ENCODE measurements at places on chromosomes 7 and 10.

DNA sequence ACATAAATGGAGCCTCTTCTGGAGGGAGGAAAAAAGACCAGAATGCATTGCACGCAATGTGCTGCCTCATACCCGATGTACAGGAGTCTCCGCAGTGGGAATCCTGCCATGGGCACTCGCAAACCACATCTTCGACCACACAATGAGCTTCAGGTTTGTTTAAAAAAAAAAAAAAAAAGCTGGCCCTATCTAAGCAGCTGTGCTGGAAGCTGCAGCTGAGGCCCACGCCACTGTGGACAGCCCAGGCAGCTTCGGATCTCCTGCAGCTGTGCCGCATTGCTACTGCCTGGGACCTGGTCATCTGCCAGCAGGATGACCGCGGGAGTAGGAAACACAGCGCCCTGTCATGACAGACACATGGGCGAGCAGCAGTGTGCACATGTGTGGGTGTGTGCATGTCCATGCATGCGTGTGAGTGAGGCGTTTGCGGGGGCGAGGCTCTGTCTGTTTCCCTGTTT, 26.0 kb downstream of the EN2 start:
- DNase-seq, result no peak

DNA sequence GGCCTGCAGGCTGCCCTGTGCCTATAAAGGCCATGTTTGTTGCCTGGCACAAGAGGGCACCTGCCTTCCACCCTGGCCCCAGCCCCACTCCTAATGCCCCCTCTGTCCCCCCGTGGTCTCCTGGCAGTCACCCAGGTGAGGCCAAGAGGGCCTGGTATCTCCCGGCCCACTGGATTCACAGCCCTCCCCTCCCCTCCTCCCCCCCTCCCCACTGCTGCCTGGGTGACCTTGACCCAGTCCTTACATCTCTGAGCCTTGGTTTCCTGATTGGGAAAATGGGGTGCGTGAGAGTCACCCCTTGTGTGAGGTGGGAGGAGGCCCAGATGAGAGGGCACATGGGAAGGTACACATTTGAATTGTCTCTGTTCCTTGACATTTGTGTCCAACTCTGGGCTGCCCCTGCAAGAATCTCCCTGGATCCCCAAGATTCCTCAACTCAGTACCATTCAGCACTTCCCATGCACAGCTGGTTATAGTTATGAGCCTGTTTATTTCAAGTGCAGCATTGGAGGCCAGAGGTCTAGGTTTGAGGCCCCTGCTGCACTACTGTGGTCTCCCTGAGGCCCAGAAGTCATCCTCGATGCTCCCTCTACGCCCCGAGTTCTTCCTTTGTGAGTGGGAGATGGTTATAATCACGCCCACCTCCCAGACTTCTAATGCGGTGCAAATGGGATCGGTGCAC, 58.9 kb downstream of the TMEM270 start:
- DNase-seq, result no peak

DNA sequence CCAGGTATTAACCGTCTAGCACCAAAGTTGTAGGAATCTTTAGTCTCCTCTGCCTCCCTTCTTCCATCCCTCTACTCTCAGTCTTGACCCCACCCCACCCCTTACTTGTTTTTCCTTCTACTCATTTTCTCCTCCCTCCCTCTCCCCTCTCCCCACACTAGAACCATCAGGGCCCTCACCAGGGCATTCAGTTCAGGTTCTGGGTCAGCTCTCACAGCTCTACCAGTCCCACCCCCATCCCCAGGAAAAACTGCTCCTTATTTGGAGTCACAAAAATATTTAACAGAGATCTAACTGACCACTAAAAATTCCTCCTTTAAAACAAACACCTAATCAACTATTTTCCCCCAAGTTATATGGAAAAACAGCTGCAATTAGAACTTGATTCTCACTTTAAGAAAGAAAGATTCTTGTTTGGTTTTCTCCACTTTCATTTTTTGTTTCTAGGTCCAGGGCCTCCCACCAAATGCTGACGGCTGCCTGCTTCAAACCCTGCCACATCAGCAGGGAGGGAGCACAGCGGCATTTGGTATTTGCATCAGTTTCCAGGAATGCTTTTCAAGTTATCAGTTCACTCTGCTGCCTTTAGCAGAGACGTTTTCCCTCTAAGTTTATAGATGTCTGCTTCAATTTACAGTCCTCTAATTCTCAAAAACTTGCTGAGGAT, 2.8 kb upstream of the COL1A2 start:
- DNase-seq, result no peak

- DNase-seq, result no peak
Measured at GRCh38 chr10:88245974-88246511, 337.1 kb downstream of the RNLS start.

DNA sequence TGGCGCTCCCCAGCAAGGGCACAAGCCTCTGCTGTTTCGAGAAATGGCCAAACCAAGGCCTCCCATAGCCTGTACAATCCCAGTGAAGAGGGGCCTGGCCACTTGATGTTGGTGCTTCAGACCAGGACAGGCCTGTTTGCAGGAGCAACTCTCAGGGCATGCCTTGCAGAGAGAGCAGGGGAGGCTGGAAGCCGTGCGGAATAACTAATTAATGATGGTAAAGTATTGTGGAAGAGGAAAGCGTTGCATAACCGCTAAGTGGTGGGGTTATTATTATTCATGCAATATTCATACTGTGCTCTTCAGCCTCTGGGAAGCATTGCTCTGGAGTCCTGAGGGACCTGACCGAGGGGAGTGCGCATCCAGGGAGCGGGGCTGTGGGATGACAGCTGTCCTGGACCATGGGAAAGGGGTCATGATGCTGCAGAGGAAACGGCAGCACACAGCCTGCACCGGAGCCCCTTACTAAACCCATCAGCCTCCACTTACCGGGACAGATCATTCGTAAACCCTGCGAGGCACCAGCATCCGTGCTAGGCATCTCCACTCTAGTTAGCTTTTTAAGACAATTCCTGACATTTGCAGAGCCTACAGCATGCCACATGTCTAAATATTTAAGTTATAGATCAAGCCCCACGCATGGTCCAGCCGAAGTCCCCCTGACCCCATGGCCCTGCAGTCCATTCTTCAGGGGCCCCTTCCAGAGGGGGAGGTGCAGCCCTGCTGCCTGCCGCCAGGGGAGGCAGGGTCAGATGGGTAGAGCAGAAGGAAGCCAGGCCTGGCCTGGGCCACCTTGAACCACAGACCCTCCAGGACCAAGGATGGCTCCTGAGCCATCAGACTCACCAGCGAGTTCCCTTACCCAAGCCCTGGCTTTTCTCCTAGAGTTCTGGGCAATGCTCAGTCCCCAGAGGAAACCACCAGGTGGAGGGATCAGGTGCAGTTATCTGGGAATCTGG, 11.6 kb downstream of the TMEM273 start:
- DNase-seq, result no peak
